Pericardium fibroblast (primary cell): ENCODE measurements at places on chromosomes 7 and 10. TPM values are rescaled to one million over a fixed set of nuclear protein-coding genes. Genes with fewer than 3 reads are reported as not detected.

The COL13A1 gene
- 3.3 and 4.9 TPM in 2 replicates for total RNA-seq

The CALML5 gene
- total RNA-seq, result not detected in 2 replicates

The ANKRD22 gene
- not detected in 2 replicates for total RNA-seq

The NEBL gene
- total RNA-seq, result 14.7 and 77.5 TPM in 2 replicates

The IDI2 gene
- not detected in 2 replicates for total RNA-seq

The CTTNBP2 gene
- total RNA-seq, result 0.35 TPM in 1 of 2 replicates, not detected in the other

The HOXA5 gene
- total RNA-seq, result 1.3 and 35.0 TPM in 2 replicates

The SORBS1 gene
- total RNA-seq, result 1.1 and 5.6 TPM in 2 replicates

The RADIL gene
- 1.3 and 10.2 TPM in 2 replicates for total RNA-seq

The PTPRZ1 gene
- 0.34 and 2.7 TPM in 2 replicates for total RNA-seq

The SLC26A5 gene
- not detected in 2 replicates for total RNA-seq

The DGKI gene
- 1.4 TPM in 2 replicates for total RNA-seq
